ENCODE measurements at places on chromosomes 12 and 14. TPM values are rescaled to one million over a fixed set of nuclear protein-coding genes. Genes with fewer than 3 reads are reported as not detected.

GRCh38 chr12:28253161-28253641, 62.9 kb downstream of the CCDC91 start:
- DNase-seq = no peak

GRCh38 chr12:120224304-120225199, 23.6 kb upstream of the RPLP0 start:
- peak; percentile 34 for DNase-seq

DNA sequence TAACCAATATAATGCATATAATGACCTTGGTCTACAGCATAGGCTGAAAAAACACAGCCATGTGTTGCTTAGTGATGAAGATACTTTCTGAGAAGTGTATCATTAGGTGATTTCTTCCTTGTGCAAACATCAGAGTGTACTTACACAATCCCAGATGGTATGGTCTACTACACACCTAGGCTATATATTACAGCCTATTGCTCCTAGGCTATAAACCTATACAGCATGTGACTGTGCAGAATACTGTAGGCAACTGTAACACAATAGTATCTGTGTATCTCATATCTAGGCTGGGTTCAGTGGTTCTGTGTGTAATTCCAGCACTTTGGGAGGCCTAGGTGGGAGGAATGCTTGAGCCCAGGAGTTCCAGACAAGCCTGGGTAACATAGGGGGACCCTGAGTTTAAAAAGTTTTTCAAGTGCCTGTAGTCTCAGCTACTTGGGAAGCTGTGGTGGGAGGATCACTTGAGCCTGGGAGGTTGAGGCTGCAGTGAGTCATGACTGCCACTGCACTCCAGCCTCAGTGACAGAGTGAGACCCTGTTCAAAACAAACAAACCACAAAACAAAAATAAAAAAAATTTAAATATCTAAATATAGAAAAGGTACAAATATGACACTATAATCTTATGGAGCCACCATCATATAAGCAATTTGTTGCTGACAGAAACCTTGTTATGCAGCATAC, 66.6 kb downstream of the GRIP1 start:
- no peak for DNase-seq

Gene GLI1
- total RNA-seq = 0.17 TPM

Gene ZBTB42
- 5.1 TPM for total RNA-seq

Gene KRT78
- total RNA-seq = not detected

Measured in dermis blood vessel endothelial cell (primary cell).